ENCODE measurements at places on chromosomes 1 and 21.

DNA sequence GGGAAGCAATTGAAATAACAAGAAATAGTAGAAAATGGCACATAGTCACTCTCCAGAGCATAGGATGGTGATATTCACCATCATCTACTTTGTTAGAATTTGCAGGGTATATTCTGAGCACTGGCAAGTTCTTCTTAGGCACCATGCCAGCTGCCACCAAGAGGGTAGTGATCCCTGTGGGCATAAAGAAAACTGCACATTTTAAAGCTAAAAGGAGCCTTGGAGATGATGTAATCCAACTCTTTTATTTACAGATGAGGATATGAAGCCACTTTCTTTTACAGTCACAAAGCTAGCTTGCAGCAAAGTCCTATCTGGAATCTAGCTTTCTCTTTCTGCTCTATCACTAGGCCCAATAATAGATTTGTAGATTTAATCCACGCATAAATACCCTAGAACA lies 69.0 kb downstream of the PTGER3 start:
- DNase-seq, result no peak

DNA sequence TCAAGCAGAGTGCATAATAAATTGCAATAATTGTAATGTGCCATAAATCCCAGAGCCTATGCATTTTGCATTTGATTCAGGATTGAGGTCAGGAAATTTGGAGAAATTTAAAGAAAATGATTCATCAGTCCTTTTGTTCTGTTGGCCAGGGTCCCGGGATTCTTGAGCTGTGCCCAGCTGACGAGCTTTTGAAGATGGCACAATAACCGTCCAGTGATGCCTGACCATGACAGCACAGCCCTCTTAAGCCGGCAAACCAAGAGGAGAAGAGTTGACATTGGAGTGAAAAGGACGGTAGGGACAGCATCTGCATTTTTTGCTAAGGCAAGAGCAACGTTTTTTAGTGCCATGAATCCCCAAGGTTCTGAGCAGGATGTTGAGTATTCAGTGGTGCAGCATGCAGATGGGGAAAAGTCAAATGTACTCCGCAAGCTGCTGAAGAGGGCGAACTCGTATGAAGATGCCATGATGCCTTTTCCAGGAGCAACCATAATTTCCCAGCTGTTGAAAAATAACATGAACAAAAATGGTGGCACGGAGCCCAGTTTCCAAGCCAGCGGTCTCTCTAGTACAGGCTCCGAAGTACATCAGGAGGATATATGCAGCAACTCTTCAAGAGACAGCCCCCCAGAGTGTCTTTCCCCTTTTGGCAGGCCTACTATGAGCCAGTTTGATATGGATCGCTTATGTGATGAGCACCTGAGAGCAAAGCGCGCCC lies 8.7 kb downstream of the PROX1 start:
- peak; percentile 80 for DNase-seq

DNA sequence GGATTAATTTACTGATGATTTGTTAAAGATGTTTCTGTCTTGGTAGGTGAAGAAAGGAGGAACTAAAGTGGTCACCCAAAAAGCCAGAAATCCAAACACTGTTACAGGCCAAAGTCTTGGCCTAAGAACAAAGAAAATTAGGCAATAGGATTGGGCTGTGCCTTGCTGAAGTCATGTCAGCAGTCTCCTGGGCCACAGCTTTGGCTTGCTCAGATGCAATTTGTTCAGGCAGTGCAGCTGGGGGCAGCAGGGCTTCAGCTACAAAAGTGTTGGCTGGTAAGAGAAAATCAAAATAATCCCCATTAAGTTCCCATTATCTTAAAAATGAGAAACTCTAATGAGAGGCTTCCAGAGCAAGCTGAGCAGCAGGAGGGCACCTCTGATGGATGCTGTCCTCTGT lies 14.0 kb upstream of the RAP1A start:
- peak; percentile 38 for DNase-seq

- peak; percentile 65 for DNase-seq
Observed at GRCh38 chr1:6208723-6209660, 3.1 kb downstream of the RNF207 start.
